ENCODE measurements at places on chromosomes 5 and 9.

DNA sequence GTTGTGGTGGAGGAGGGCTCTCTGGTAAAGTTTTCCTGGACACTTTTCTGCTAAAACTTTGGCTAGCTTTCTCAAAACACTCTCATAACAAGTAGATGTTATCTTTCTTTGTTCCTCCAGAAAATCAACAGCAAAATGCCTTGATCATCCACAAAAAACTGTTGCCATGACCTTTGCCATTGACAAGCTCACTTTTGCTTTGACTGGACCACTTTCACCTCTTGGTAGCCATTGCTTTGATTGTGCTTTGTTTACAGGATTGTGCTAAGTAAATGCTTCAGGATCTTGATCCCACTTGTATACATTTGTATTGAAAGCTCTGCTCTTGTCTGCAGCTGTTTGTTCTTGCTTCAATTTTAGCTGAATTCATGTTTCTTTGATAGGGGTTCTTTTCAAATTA is 143.9 kb upstream of the NR3C1 start:
- no peak overlapping the region for H3K27ac ChIP-seq
- no peaks in the 10 kb centered on the region for H3K36me3 ChIP-seq
- H3K4me3 ChIP-seq, result no peak overlapping the region
- no peak for DNase-seq

- DNase-seq, result no peak
- peaks cover 29% of the 10 kb centered on the region for H3K4me1 ChIP-seq
Observed at GRCh38 chr5:32157078-32157477, 17.0 kb downstream of the GOLPH3 start.

- no peaks in the 10 kb centered on the region for H3K36me3 ChIP-seq
- H3K4me1 ChIP-seq, result no peaks in the 10 kb centered on the region
- no peak overlapping the region for H3K27ac ChIP-seq
- H3K27me3 ChIP-seq, result no peaks in the 10 kb centered on the region
Observed at GRCh38 chr9:95641586-95641985, 124.8 kb upstream of the PTCH1 start.

DNA sequence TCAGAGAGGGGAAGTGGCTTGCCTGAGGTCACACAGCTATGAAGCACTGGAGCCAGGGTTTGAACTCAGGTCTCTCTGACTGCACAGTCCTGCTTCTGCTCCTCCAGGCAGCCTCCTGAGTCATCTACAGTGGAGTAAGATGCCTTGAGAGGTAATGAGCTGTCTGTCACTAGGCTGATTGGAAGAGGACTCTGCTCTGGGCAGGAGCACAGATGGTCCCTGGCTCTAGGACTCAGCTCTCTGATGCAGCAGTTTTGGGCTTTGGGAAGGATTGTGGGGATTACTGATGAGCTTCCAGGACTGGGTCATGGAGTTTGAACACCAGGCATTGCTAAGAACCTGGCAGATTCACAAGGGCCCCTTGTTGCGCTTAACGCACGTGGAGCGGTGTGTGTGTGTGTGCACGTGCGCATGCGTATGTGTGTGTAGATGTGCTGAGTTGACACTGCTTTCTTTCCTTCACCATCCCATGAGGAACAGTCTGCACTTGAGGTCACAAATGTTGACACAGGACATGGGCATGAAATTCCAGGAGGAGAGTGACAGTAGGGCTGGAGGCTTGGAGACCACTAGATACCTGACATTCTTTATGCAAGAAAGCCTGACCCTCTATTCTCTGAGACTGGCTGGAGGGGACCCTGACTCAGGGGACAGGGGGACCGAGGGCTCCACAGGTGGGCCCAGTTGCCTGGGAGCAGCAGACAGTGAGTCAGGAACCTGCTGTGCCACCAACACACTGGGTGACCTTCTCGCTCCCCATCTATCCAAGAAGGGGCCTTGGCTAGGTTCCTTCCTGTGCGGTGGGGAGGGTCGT is 170.5 kb downstream of the RGS3 start:
- peak; percentile 44 for DNase-seq
- no peak overlapping the region for H3K27ac ChIP-seq
- no peaks in the 10 kb centered on the region for H3K4me1 ChIP-seq
- no peaks in the 10 kb centered on the region for H3K36me3 ChIP-seq

- H3K4me3 ChIP-seq, result no peak overlapping the region
- H3K36me3 ChIP-seq, result no peaks in the 10 kb centered on the region
- H3K27ac ChIP-seq, result no peak overlapping the region
- no peak for DNase-seq
- no peaks in the 10 kb centered on the region for H3K27me3 ChIP-seq
- H3K4me1 ChIP-seq, result no peaks in the 10 kb centered on the region
Observed at GRCh38 chr5:111775224-111775623, 18.2 kb upstream of the NREP start.

DNA sequence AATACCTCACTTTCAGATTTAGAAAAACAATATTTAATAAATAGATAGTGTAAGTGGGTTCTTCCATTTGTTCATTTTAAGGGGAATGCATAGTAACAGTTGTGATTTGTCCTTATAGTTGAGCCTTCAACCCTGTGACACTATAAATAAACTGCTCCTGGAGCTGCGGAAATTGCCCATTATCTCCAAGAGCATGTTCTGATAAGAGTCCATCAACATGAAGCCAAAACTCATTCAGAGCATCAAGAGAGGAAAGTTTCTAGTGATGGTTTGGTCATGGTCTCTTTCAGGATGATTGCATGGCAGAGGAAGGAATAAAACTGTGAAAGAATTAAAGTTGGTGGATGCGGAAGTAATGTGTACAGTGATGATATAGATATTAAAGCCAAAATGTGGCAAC is 772.1 kb upstream of the DMAC1 start:
- H3K4me3 ChIP-seq, result no peak overlapping the region
- H3K4me1 ChIP-seq, result no peaks in the 10 kb centered on the region
- H3K36me3 ChIP-seq, result no peaks in the 10 kb centered on the region
- H3K27me3 ChIP-seq, result no peaks in the 10 kb centered on the region
- H3K27ac ChIP-seq, result no peak overlapping the region

DNA sequence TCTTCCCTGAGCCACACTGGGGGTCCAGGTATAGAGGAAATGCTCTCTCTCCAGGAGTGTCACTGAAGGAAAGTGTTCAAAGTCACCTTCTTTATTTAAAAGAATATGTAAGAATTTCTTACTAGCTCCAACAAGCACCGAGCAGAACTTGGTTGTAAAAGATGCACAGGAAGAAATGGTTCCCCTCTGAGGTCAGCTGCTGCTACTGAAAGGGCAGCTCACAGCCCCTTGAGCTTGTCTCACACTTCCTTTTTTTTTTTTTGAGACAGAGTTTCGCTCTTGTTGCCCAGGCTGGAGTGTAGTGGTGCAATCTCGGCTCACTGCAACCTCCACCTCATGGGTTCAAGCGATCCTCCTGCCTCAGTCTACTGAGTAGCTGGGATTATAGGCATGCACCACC is 77.2 kb downstream of the PRRT1B start:
- DNase-seq, result no peak
- no peak overlapping the region for H3K4me3 ChIP-seq
- peaks cover 18% of the 10 kb centered on the region for H3K36me3 ChIP-seq
- peaks cover 56% of the 10 kb centered on the region for H3K4me1 ChIP-seq
- no peak overlapping the region for H3K27ac ChIP-seq
- H3K27me3 ChIP-seq, result no peaks in the 10 kb centered on the region

GRCh38 chr5:24272741-24273140 is 372.0 kb downstream of the CDH10 start:
- no peak overlapping the region for H3K27ac ChIP-seq
- no peak for DNase-seq
- H3K4me3 ChIP-seq, result no peak overlapping the region
- H3K36me3 ChIP-seq, result no peaks in the 10 kb centered on the region

GRCh38 chr5:105905392-105905791 is 1765.3 kb downstream of the EFNA5 start:
- H3K4me1 ChIP-seq, result no peaks in the 10 kb centered on the region
- no peaks in the 10 kb centered on the region for H3K36me3 ChIP-seq
- H3K27ac ChIP-seq, result no peak overlapping the region

GRCh38 chr9:131605770-131606590 is 60.7 kb downstream of the PRRT1B start:
- no peak for DNase-seq
- no peak overlapping the region for H3K4me3 ChIP-seq
- peaks cover 10% of the 10 kb centered on the region for H3K36me3 ChIP-seq

GRCh38 chr9:90090997-90091396 is 486.2 kb downstream of the GADD45G start:
- H3K4me1 ChIP-seq, result no peaks in the 10 kb centered on the region

- H3K27ac ChIP-seq, result no peak overlapping the region
- H3K36me3 ChIP-seq, result no peaks in the 10 kb centered on the region
- no peaks in the 10 kb centered on the region for H3K27me3 ChIP-seq
- peaks cover 7% of the 10 kb centered on the region for H3K4me1 ChIP-seq
- no peak overlapping the region for H3K4me3 ChIP-seq
Observed at GRCh38 chr5:132782101-132782500, 5.1 kb upstream of the SEPTIN8 start.

- no peak overlapping the region for H3K4me3 ChIP-seq
- H3K36me3 ChIP-seq, result no peaks in the 10 kb centered on the region
- no peaks in the 10 kb centered on the region for H3K27me3 ChIP-seq
- no peak overlapping the region for H3K27ac ChIP-seq
- DNase-seq, result no peak
Observed at GRCh38 chr5:87099291-87099839, 168.3 kb upstream of the RASA1 start.

DNA sequence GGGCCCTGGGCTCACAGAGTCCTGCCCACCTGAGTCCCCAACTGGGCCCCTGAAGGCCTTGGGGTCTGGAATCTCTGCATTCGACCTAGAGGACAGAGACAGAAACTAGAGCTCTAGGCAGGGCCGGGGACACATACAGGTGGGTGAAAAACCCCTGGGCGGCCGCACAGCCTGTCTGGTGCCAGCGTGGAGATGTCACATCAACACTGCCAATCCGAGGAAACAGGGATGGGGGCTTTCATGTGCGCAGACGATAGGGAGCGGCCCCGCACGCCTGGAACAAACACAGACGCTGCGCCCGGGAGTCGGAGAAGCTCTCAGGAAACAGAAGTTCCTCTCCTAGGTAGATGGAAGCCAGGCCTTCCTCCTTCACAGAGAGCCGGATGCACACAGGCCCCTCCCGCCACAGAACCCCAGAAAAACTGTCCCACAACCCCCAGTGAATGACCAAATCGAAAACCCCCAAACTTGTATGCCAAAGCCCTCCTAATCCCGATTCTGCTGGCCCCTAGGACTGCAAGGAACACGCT is 1.8 kb downstream of the GRM6 start:
- H3K27me3 ChIP-seq, result no peaks in the 10 kb centered on the region
- no peak for DNase-seq
- H3K4me3 ChIP-seq, result no peak overlapping the region

DNA sequence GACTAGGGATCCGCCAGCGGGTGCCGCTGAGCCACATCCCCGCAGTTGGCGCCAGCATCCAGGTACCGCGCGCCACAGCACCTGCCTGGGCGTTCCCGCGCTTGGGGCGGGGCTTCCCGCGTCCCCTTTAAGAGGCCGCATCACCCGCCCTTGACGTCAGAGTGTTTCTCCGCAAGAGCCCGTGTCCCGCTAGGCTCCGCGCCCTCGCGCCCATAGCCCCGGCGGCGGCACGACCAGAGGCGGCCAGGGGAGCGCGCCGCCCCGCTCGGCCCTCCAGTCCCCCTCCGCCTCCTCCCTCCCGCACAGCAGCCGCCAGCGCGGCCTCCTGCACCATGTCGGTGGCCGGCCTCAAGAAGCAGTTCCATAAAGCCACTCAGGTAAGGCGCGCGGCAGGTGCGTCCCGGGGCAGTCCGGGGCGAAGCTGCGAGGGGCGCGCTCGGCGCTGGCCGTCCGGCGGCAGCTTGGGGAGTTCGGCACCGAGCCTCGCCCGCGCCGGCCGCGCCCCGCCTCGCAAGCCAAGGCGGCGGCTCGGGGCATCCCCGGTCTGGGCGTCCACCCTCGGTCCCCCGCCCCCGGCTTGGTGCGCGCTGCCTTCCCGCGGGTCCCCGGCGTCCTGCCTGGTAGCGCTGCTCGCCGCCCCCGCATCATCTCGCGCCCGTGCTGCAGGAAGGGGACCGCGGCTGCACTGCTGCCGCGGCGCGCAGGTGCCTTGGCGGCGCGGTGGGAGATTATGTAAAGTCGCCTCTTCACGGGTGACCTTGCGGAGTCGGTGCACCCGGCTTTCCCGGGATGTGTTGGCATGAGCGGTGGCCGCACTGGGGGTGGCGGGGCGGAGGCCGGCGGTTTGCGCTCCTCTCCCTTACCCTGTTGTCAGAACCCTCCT is at the start of gene SH3GL2:
SH3GL2 (plus strand) TSS at position 156 of the 883 bp plus-strand sequence.
- H3K36me3 ChIP-seq, result no peaks in the 10 kb centered on the region
- H3K27ac ChIP-seq, result no peak within 1 kb of the TSS
- no peaks in the 10 kb centered on the region for H3K27me3 ChIP-seq
- H3K4me3 ChIP-seq, result peak within 1 kb of the TSS; percentile 29

- H3K27me3 ChIP-seq, result no peaks in the 10 kb centered on the region
- no peak overlapping the region for H3K27ac ChIP-seq
- H3K4me1 ChIP-seq, result peaks cover 32% of the 10 kb centered on the region
Observed at GRCh38 chr5:16855898-16856297, 80.2 kb downstream of the MYO10 start.

DNA sequence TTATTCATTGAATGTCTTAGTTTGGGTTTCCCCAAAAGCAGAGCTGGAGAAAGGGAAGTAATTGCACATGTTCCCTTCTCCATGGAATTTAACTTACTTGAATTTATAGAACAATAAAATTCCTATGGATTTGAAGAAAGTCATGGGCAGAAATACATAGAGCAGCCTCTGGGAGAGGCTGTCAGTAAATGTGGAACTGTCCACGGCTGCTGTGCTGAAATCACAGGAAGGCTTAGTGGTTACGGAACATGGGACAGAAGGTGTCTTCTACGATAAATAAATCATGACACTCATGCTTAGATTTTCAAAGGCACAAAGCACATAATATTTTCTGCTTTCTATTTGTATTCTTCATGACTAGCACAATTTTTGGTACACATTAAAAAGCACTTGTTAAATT is 440.6 kb upstream of the IZUMO3 start:
- no peak for DNase-seq
- H3K27ac ChIP-seq, result no peak overlapping the region
- H3K27me3 ChIP-seq, result no peaks in the 10 kb centered on the region

DNA sequence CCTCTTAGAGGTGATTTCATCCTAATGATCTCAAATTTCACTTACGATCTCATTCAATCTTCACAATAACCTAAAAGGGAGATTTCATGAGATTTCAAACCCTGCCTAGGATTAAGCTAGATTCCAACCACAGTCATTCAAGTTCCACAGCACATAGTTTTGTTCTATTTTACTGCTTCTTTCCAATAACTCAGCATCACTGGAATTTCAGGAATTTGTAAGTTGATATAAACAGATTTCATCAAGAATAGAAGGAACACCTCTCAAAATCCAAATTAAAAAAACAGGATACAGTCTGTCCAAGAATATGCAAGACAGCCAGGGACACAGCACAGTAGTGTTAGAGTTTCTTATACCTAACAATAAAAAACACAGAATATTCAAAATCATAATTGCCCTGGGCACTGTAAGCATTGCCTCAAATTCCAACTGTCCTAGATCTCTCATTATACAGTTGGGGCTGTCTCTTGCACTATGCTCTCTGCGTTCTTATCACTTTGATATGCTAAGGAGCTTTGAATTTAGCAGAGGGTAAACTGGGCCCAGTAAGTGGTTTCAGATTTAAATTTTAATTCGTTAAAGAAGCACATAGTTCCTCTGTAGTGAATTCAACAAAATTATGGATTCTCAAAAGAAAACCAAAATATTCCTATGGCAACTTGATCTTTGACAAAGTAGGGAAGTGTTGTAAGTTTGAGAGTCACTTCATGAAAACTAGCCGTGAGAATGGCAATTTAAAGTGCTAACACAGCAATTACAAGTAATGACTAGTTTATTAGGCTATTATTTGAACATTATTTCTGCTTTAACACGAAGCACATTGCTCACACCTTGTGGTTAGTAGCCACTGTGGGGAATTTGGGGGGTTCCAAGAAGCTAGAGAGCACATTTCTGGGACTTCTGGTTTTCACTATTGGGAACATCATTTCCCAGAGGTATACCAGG is 478.6 kb upstream of the C9orf72 start:
- DNase-seq, result no peak
- H3K36me3 ChIP-seq, result no peaks in the 10 kb centered on the region
- no peaks in the 10 kb centered on the region for H3K4me1 ChIP-seq
- H3K27me3 ChIP-seq, result no peaks in the 10 kb centered on the region

Data from thyroid gland (tissue), 4 donors.